ENCODE measurements at places on chromosomes 11 and 22.

DNA sequence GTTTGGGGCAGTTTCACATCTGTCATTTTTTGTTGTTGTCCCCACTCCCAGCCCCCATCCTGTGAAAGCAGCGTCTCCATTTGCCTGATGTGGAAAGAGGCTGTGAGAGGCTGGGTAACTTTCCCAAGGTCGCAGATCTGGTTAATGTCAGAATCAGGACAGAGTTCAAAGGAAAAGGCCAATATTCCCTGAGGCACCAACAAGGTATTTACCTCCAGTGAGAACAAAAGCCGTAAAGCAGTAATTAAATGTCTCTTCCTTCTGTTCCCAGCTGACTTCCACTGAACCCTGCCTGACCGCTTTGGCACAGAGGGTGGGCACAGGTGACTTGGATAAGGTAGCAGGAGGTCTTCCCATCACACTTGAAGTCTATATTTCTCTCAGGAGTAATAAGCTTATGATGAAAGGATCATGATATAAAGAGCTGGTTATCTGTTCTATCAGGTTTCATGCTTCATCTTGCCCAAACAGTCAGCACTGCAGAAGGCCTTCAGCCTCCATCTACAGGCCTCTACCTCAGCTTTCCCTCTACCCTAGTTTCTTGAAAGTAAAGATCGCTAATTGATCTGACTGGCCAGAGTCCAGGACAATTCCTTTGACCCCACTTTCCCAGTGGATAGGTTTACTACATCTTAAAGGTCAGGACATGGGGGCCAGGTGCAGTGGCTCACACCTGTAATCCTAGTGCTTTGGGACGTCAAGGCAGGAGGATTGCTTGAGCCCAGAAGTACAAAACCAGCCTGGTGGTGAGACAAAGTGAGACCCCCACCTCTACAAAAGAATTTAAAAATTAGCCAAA lies 9.4 kb downstream of the C11orf91 start:
- DNase-seq: no peak

- DNase-seq: no peak
These were observed 318.3 kb downstream of the SHANK2 start for GRCh38 chr11:70933981-70934583.

GRCh38 chr11:65558930-65559509 lies 861 bp upstream of the LTBP3 start:
- DNase-seq: no peak

GRCh38 chr11:64406221-64406946 lies 47.4 kb downstream of the RPS6KA4 start:
- DNase-seq: no peak

- DNase-seq: no peak
These were observed 99.6 kb downstream of the FAM168A start for GRCh38 chr11:73498343-73498742.

- DNase-seq: no peak
These were observed 13.5 kb upstream of the OSBP2 start for GRCh38 chr22:30680991-30681770.

GRCh38 chr11:45304992-45305335 lies 18.8 kb upstream of the SYT13 start:
- DNase-seq: no peak

GRCh38 chr22:20498913-20499312 lies 3.3 kb upstream of the KLHL22 start:
- no peak for DNase-seq

GRCh38 chr11:6895010-6895409 lies 2.7 kb upstream of the OR2D2 start:
- no peak for DNase-seq

DNA sequence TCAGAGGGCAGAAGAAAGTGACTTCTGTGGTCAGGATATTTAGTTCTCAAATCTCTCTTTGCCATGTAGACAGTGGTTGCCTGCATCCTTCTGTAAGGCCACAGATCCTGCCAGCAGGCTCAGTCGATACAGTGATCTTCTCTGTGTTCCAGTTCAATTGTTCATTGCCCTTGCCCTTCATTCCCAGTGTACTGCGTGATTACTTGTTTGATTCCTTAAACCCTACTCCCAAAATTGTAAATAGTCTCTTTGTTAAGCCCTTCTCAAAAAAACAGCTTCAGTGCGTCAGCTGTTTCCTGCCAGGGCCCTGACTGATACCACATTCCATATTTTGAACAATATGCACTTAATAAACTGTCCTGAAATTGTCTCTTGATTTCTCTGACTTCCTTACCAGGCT lies 9.3 kb upstream of the TYR start:
- DNase-seq: no peak

DNA sequence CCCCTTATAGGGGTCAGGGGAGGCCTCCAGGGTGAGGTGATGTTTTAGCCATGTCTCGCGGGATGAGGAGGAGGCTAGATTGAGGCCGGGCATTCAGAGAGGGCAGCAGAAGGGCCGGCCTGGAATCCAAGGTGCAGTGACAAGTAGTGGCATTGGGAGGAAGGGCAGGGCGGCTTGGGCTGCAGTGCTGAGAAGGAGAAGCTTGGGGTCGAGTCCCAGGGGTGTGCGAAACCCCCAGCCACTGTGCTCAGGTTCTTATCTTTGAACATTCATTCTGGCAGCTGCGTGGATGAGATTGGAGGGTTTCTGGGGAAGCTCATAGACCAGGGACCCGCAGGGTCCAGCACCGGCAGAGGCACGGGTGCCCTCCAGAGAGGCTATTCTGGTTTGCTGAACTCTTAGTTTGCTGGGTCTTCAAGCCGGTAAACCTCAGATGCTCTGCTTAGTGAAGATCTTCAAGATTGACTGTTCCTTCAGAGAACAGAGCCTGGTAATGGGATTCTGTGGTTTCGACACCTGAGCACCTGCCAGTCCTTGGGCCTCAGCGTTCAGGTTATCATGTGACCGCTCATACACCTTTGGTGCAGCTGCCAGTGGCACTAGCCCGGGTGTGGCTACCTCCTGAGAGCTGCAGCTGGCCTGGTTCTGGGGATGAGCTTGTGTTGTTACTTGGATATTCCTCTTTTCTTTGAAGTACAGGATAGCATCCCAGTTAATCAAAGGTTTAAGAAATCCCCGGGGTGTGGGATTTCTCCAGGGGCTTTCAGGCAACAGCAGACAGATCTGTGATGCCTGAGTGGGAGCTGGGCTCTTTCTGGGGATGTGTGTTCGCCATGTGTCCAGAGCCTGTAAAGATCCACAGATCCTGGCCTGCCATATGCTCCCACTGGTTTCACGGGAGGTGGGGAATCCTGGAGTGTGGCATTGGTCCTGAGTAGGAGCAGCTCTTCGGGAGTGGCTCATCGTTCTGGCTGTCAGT lies 152.8 kb downstream of the TBC1D22A start:
- no peak for DNase-seq

DNA sequence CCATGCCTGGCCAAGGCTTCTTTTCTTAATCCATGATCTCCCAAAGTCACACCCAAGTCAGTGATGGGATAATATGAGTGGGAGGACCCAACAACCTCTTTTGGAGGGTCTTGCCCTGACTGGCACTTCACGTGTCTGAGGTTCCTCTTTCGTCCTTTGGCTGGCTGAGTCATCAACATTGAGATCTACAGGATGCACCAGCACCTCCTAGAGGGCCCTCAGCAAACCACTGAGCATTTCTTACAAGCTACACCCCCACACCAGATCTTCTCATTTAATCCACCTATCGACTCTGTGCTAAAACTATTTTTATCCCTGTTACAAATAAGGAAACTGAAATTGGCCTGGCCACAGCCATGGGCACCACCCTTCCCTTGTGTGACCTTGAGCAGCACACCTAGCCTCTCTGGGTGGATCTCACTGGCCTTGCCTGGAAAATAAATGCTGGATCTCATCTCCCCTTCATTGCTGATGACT lies 63.4 kb downstream of the FLI1 start:
- no peak for DNase-seq

DNA sequence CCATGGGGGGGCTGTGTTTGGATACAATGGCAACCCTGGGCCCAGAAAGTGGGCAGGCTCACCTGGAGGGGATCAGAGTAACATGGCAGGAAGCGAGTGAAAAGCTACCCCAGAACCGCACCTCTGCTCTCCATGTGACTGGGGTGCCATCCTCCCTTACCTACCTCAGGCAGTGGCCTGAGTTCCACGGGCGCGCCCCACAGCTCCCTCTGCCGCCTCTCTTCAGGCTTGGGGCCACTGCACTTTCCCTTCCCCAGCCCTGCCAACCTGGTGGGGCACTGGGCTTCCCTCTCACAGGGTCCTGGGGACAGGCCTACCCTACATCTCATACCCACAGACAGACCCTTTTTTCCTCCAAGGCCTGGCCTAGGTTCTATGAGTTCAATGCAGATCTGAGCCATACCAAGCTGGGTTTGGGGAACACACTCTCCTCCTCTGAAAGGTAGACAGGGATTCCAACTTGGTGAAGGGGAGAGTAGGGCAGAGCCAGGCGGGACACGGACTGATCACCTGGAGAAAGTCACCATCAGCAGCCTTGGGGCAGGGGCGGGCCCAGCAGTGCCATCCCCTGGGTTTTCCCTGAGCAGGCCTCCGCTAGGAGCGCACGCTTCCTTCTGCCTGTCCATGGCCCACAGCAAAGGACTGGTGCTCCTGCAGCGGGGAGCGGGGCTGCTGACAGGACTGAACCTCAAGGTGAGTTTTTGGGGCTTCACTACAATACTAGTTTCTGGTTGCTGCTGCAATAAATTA lies 7.1 kb downstream of the GALR3 start:
- no peak for DNase-seq

DNA sequence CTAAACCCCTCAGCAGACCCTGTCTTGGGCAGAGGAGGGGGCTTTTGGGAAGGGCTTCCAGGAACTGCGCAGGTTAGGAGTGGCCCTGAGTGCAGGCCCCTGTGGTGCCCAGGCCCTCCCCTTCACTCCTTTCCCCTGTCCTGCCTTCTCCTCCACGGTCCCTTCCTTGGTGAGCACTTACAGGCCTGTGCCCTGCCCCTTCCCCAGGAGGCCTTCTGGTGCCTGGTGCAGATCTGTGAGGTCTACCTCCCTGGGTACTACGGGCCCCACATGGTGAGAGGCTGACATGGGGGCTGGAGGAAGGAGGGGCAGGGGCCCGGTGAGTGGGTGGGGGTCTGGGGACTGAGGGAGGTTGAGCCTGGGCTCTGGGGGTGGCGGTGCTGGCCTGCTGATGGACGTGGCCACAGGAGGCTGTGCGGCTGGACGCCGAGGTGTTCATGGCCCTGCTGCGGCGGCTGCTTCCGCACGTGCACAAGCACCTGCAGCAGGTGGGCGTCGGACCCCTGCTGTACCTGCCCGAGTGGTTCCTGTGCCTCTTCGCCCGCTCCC lies 2.6 kb downstream of the TBC1D10C start:
- no peak for DNase-seq

GRCh38 chr11:36165621-36166397 lies 123.4 kb downstream of the COMMD9 start:
- DNase-seq: no peak

- DNase-seq: no peak
These were observed 25.5 kb downstream of the DDI1 start for GRCh38 chr11:104061853-104062521.

DNA sequence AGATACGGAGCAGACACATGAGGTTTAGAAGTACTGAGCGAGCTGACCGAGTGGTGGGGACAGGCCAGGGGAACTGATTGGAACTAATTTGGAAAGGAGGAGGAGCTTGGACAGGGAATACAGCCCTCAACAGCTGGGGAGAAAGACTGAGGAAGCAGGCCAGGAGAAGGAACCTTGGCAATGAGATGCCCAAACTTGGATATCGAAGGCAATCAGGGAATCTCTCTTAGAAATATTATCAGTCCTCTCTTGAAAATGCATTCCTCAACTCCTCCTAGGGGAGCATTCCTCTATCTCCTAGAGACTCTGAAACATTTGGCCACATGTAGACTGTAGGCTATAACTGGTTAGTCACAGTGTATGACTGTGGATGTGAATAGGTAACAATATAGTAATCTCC lies 284.6 kb downstream of the GUCY1A2 start:
- no peak for DNase-seq

GRCh38 chr22:36360011-36360410 lies 27.8 kb downstream of the MYH9 start:
- DNase-seq: no peak

DNA sequence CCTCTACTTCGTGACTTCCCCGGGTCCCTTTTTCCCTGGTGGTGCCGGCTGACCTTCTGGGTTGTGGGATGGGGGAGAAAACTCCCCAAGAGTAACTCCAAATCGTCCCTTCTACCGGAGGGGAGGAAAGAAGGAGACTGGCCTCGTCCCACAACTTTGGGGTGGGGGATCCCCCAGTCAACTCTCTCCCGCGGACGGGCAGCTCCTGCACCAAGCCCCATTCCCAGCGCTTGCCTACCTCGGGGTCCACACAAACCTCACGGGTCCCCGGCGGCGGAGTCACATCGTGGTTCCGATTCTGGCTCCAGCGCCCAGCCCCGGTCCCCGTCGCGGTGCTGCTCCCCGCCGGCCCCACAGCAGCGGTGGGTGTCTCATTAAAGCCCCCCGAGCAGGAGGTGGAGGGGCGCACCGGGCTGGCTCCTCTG lies 317 bp downstream of the BDNF start:
- DNase-seq: no peak

DNA sequence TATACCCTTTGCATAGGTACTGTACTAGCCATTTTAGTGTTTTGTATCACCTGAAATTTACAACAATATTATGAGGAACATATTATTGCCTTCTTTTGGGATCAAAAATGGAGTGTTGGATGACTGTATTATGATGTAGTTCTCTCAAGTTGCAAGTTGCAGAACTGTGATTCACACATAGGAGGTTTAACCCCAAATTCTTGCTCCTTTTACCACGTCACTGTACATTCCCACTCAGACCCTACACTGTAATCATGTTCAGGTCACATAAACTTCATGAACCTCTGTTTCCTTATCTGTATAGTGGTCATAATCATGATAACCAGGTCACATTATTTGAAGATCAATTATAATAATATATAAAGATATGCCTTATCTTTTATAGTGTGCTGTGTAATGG lies 925.1 kb upstream of the TENM4 start:
- DNase-seq: no peak

DNA sequence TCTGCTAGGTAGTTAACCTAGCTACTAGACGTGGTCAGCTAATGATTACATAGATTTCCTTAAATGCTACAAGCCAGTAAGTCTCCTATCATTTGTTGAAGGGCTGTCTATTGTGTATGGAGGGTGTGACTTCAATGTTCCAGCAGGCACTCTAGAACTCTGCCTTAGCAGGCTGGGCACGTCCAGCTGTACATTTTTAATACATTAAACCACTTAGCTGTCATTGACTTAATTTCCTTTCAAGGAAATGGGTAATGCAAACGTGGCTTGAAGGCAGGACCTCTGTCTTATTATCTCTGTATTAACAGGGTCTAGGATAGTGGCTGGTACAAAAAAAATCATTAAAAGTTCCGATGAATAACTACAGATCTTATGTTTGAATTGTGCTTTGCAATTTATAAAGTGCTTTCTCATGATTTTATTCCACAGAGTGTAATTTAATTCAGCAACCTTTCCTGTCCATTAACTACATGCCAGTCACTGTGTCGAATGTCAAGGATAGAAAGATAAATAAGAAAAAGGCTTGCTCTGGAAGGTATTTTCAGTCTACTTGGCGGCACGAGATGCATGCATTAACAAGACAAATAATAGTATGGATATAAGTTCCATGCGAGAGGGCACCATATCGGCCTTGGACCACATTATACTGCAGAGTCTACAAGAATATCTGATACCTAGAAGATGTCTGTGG lies 60.3 kb downstream of the APOL3 start:
- no peak for DNase-seq

Data from amniotic stem cell (primary cell).